ENCODE measurements at places on chromosomes 3 and 15.
A peak's percentile ranks its signal among the peaks of the same experiment; 100 is the strongest.

- no peak for DNase-seq
Measured at GRCh38 chr3:57135964-57136719, 29.0 kb downstream of the IL17RD start.

GRCh38 chr3:131819381-131820055 is 215.3 kb downstream of the CPNE4 start:
- DNase-seq = no peak

GRCh38 chr15:77499087-77499760 is 78.5 kb downstream of the HMG20A start:
- no peak for DNase-seq

DNA sequence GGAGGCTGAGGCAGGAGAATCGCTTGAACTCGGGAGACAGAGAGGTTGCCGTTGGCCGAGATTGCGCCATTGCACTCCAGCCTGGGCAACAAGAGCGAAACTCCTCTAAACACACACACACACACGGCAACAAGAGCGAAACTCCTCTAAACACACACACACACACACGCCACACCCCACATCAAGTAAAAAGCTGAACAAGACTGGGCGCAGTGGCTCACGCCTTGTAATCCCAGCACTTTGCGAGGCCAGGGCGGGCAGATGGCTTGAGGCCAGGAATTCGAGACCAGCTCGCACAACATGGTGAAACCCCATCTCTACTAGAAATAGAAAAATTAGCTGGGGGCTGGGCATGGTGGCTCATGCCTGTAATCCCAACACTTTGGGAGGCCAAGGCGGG is 49.0 kb downstream of the HOMER2 start:
- no peak for DNase-seq

- no peak for DNase-seq
Measured at GRCh38 chr15:38809621-38810020, 245.0 kb upstream of the RASGRP1 start.

DNA sequence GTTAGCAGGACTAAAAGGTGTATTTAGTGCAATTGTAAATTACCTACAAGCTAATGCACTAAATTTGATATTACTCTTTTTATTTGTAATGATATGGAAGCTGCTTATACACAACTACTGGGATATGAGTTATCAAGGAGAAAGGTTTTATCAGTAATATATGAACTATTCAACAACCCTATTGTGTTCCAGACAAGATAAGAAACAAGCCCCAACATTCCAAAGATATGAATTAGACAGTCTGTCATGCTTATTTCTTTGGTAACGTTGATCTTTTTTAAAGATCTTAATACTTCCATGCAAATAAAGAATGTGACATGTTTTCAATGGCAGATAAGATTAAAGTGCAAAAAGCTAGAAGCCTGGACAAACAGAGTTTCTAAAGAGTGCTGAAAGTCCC is 314.0 kb upstream of the THBS1 start:
- DNase-seq = no peak

DNA sequence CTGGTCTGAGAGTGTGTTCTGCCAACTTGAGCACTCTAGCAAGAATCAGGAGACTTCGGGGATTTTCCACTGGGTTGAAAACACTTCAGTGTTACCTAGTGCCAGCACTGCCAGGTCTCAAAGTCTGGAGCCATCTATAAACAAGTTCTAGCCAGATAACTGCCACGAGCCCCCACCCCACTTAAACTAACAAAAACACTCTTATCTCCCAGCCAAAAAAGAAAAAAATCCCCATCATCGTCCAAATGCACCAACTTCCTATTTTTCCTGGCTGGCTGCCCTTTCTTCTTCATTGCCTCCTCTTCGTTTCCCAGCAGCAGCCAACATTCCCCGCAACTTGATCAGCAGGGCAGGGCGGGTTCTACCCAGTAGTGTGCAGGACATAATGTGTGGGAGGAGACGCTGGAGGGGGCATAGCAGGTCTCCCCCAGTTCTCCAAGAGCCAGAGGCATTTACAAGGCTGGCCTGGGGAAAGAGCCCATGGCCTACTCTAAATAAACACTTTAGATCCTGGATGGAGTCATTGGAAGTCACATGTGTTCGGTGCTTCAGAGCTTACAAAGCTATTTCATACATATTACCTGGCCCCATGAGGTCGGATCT is 29.5 kb downstream of the C2CD4B start:
- no peak for DNase-seq

- DNase-seq = no peak
Measured at GRCh38 chr3:169240786-169241486, 422.6 kb downstream of the MECOM start.

DNA sequence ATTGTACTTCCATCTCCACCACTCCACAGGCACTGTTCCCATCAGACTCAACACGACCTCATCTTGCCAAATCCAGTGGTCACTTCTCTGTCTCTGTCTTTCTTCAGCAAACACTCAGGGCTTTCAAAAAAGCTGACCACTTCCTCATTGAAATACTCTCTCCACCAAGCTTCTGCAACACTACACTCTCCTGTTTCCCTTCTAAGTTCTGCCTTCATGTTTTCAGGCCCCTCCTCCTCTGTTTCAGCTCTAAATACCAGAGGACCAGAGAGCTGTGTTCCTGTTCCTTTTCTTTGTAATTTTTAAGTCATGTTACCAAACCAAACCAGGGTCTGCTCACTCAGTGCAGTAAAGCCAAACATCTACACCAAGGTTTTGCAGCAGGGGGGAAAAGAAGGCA is 33.8 kb upstream of the ACP3 start:
- peak; percentile 40 for DNase-seq

GRCh38 chr3:147383617-147384016 is 22.7 kb downstream of the ZIC4 start:
- no peak for DNase-seq

- no peak for DNase-seq
Measured at GRCh38 chr3:9949115-9949514, 3.1 kb downstream of the PRRT3 start.

DNA sequence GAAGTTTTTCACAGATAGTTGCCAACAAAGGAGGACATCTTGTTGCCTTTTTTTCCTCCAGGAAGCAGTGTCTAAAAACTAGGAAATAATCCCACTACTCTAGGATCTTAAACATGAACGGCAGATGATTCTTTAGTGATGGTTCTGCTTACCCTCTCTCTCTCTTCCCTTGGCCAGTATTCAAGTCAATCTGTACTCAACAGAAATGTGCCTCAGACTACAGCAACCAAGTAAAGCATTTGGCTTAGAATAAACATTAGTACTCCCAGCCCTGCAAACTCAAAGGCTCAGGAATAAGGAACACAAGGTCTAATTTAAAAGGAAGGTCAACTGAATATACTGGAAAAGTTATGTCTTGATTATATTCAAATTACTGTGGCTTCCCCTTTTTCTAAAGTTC is 8.7 kb downstream of the NPTN start:
- no peak for DNase-seq

DNA sequence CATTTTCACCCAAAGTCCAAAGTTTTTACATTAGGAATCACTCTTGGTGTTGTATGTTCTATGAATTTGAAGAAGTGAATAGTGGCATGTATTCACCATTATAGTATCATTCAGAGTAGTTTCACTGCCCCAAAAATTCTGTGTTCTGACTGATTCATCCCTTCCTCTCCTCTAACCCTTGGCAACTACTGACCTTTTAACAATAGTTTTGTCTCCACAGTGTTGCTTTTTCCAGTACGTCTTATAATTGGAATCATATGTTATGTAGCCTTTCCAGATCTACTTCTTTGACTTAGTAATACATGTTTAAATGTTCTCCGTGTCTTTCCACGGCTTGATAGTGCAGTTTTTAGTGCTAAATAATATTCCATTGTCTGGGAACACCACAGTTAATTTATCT is 379.0 kb upstream of the SGO1 start:
- DNase-seq = no peak

- DNase-seq = no peak
Measured at GRCh38 chr15:35173444-35174118, 88.5 kb upstream of the NANOGP8 start.

- DNase-seq = peak; percentile 13
Measured at GRCh38 chr3:2099028-2099671, 484 bp downstream of the CNTN4 start.

- DNase-seq = no peak
Measured at GRCh38 chr3:90091549-90091948, 984.1 kb downstream of the EPHA3 start.

- no peak for DNase-seq
Measured at GRCh38 chr15:41790756-41791546, 16.7 kb downstream of the MAPKBP1 start.

DNA sequence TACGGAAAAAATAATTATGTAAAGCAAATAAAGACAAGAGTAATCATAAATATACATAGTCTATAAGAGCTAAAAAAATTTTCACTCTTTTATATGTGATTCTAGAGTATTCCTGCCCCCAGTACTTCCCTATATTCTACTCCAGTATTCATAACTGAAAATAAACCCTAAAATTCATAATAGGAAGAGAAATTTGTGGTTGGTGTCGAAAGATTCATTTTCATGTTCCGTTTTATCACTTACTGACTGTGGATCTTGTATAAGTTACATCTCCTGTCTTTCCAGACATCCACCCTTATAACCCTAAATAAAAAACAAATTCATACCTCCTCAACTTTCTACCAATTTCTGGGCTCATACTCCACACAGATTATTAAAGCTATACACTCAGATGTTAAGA is 16.0 kb upstream of the MBNL1 start:
- DNase-seq = no peak

DNA sequence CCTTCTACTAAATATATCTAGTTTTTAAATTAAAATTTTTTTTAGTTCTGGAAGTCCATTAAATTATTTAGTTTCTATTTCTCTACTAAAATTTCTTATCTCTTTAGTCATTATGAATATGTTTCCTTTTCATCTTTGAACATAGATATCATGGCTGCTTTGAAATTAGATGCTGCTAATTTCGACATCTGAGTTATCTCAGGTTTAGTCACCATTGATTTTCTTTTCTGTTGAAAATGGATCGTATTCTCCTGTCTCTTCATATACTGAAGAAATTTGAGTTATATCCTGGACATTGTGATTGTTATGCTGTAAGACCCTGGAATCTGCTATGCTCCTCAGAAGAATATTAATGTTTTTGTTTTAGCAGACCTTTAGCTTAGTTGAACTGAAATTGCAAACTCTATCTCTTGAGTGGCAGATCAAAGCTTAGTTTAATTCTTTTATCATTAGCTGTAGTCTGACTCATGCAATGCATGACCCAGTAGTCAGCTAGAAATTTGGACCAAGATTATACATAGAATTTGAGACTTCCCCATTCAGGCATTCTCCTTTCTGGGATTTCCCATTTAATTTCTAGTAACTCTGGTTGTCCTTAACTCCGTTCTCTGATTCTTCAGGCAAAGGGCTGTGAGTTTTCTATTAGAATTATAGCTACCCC is 439.8 kb upstream of the IL12A start:
- no peak for DNase-seq

DNA sequence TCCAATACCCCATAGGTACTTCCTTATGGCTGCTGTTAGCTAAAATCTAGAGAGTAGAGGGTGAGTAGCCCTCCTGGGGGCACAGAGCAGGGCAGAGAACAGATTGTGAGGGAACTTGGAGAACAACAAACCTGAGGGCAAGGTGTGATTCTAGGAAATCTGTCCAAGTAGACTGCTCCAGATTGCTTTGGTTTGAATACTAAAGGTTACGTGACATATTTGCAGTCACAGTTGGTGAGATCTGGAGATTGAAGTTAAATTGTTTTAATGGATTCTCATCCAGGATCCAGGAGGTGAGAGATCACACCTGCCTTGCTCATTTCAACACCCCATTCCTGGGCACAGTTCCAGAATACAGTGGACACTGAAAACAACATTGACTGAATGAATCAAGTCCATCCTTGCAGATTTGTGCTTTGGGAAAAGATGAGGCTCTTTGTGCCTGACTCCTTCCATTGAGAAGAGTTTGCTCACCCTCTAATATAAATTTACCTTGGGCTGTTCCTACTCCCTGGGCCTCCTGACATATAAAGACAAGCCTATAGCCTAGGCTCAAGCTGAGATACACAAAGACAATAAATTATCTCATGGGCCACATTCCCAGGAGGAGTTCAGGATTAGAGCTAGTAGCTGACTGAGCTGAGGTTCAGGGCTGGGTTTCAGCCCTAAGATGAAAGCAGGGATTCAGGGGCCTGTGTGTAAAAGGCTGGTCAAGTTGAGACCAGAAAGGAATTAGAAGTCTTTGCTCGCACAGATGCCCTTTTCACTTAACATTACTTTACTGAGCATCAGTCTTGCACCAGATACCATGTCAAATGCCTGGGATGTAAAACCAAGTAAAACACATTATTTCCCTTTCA is 400.9 kb upstream of the MCTP2 start:
- no peak for DNase-seq

DNA sequence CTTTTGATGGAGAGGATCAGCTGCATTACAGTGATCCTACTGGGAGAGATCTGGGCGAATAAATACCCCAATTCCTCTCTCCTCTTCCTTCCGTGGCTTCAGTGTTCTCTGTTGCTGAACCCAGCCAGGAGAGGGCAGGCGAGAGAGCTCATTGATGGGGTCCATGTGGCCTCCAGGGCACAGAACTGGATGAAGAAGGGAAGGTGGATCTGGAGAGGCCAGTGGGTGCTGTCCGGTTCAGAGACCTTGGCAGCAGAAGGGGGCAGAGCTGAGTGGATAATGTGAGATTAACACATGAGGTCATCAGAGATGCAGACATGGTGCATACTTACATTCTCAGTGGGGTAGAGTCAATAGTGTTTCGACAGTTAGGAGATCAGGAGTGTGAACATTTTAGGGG is 193.6 kb downstream of the CLSTN2 start:
- DNase-seq = peak; percentile 31

GRCh38 chr15:63264688-63265293 is 12.6 kb upstream of the APH1B start:
- no peak for DNase-seq

GRCh38 chr3:153967260-153967659 is 153.9 kb upstream of the ARHGEF26 start:
- no peak for DNase-seq

GRCh38 chr3:177295116-177295515 is 97.8 kb upstream of the TBL1XR1 start:
- no peak for DNase-seq

- no peak for DNase-seq
Measured at GRCh38 chr15:101559952-101560351, 70.4 kb upstream of the PCSK6 start.

- no peak for DNase-seq
Measured at GRCh38 chr15:90857883-90858443, 10.4 kb upstream of the FURIN start.

- DNase-seq = no peak
Measured at GRCh38 chr15:45333550-45333949, 44.8 kb downstream of the GATM start.

DNA sequence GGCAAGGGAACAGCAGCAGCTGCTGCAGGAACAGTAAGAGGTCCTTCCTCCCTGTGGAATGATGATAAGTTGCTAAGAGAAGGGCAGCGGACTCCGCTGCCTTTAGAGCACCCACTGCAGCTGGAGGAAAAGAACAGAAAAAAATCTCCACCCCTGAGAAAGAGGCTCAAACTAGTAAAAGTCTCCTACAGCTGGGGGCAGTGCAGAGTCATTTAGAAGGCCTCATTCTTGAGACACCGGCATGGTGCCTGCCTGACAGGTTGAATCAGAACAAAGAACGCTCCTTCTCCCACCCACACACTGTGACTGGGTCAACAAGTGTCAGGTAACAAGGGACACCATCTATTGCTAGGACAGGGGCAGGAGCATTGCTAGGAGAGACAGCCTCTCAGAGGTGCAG is 188.4 kb downstream of the ABHD5 start:
- DNase-seq = peak; percentile 58
